ENCODE measurements at places on chromosomes 3 and 15. TPM values are rescaled to one million over a fixed set of nuclear protein-coding genes. Genes with fewer than 3 reads are reported as not detected.
A peak's percentile ranks its signal among the peaks of the same experiment; 100 is the strongest.

DNA sequence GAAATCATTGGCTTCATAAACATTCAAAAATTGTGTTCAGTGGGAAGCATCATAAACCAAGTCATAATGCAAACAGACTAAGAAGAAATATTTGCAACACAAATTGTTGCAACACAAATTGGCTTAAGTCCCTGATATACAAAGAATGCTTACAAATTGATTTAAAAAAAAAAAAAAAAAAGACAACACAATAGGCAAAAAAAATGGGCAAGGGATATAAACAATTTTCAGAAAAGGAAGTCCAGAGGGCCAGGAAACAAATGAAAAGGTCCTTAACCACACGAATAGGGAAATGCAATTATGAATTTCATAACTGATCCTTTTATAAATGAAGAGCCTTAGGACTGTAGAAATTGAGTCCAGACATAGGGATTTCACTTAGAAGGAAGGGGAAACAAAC is 98.9 kb downstream of the LRRK1 start:
- DNase-seq: no peak

- no peak for DNase-seq
Measured at GRCh38 chr15:85312929-85313331, 67.5 kb upstream of the AKAP13 start.

- DNase-seq: peak; percentile 26
Measured at GRCh38 chr3:27345493-27345892, 23.7 kb downstream of the NEK10 start.

- no peak for DNase-seq
Measured at GRCh38 chr3:120033596-120033995, 60.7 kb downstream of the GSK3B start.

DNA sequence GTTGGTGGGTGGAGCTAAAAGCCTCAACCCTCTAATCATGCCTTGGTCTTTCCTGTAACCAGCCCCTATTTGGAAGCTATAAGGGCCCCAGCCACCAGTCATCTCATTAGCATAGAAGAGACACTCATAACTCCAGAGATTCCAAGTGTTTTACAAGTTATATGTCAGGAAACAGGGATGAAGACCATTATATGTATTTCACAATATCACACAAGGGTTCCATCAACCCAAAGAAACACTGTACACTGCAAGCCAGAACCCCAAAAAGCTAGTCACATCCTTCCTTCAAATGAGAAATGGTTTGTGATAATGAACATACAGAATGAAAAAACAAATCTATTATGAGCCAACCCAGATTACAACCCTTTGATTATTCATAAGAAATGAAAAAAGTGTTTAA is 175.7 kb downstream of the PDE8A start:
- no peak for DNase-seq

DNA sequence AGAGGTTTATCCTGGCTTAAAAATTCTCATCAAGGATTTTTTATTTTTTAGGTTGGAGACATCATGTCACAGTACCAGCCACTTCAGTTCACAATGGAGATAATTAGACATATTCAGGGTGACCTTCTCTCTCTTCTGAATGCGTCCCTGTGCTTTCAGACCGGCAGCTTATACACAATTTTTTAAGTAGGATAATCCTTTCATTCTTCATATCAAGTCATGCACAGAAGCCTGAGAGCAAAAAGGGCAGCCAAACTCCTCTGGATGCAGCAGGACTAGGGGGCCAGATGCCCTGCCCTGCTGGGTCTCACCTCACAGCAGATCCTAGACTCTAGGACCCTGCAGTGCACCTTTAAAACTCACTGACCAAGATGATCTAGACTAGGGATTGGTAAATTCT is 210.4 kb downstream of the ERC2 start:
- DNase-seq: no peak

- no peak for DNase-seq
Measured at GRCh38 chr3:121997372-121997771, 24.7 kb downstream of the ILDR1 start.

GRCh38 chr15:43046484-43046883 is 59.4 kb downstream of the UBR1 start:
- DNase-seq: no peak

DNA sequence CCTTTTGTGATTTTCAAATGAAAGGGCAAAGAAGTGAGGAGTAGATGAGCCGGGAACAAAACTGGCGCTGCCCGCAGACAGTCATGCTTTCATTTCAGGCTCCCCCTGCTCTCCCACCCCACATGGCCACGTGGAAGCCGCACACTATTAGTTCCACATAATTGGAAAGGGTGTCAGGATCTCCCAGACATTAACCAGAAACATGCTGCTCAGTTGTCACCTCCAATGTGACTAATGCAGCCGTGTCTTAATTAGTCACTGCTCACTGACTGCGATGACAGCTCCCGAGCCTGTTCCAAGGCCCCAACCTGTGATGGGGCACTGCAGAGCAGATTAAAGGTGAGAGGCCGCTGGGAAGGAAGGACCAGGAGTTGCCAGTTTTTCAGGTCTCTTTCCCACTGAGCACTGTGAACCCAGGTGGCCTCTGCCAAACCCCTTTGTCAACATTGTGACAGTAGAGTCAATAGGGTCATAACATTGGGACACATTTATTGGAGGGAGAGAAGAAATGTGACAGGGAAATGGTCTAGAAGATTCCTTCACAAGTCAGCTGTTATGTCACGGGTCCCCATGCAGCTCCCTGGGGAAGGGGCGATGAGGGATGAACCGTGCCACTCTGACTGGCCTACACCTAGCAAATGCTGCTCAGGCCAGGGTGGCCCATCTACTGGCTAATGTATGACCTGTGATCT is 38.6 kb upstream of the SFMBT1 start:
- DNase-seq: no peak

DNA sequence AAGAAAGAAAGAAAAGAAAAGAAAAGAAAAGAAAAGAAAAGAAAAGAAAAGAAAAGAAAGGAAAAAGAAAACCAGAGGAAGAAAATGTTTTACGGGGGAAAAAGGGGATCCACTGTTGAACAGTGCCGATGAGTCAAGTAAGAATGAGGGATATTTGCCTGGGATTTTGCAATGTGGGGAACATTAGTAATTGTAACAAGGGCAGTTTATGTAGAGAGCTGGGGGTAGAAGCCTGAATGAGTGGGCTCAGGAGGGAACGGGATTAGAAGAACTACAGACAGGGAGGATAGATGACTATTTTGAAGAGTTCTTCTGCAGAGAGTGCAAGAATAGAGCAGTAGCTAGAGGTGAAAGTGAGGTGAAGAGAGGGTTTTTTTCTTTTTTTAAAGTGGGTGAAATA is 28.7 kb downstream of the GATM start:
- DNase-seq: no peak

- DNase-seq: peak; percentile 85
Measured at GRCh38 chr15:70023769-70024491, 73.8 kb downstream of the TLE3 start.

- DNase-seq: no peak
Measured at GRCh38 chr3:14147066-14147435, 22.2 kb downstream of the TMEM43 start.

GRCh38 chr3:165193366-165194254 is 2.6 kb downstream of the SLITRK3 start:
- no peak for DNase-seq

DNA sequence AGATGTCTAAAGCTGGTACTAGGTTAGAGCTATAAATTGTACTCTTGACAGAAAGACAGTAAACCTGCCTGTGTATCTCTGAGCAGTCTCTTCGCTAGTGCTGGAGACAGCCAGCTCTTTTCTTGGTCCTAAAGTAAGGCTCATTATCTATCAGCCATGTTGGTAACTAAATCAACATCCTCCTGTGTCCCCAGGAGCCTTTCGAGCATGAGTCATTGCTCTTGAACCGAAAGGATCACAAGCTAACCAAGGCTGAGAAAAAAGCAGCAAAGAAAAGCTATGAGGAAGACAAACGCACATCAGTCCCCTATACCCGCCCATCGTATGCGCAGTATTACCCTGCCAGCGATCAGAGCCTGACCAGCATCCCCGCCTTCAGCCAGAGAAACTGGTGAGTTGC is 25.0 kb upstream of the TEX264 start:
- no peak for DNase-seq

DNA sequence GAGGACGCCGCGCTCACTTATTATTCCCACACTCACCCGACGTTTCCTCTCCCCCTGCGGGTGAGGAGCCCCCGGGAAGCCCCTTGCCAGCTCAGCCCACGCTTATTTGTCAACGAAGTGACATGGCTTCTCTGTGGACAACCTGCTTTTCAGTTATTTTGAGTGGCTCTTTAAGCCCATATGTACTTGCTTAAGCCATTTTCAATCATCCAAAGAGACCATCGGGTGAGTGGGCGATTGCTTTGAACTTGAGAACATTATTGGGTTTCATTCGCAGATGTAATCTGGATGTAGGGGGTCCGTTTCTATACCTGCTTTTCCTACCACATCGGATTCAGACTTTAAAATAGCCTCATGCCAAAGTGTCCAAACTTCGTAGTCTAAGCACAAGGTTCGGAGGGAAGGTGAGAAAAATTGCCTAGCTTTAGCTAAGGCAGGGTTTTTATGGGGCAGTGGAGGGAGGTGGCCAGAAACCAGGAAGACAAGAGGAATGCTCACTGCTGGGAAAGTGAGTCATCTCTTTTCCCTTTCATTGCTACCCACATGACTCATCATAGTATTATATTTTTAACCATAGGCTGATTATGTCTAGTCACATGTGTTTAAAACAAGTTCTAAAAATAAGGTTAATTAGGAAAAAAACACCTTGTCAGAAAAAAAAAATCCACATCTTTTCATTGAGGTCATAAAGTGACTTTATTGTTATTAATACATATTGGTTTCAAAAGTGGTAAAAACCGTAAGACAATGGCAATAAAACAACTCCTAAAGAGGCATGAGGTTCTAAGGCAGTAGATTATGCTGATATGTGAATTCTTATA is 773.1 kb upstream of the NR2F2 start:
- no peak for DNase-seq

DNA sequence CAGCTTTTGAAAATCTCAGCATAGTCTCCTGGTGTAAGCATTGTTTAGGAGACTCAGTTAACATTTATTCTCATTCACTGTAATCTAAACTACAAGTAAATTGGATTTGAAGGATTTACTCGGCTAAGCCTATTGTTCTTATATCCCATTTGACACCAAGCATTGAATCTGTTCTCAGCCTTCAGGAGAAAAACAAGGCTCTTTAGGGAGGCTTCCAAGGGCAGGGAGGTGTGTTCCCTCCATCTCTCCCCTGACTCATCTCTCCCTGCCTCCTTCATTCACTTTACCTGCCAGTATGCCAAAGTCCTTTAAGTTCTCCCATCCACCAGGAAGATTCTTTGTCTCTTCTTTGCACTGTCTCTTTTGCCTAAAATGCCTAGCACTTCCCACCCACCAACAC is 347.8 kb downstream of the MFSD1 start:
- DNase-seq: no peak

DNA sequence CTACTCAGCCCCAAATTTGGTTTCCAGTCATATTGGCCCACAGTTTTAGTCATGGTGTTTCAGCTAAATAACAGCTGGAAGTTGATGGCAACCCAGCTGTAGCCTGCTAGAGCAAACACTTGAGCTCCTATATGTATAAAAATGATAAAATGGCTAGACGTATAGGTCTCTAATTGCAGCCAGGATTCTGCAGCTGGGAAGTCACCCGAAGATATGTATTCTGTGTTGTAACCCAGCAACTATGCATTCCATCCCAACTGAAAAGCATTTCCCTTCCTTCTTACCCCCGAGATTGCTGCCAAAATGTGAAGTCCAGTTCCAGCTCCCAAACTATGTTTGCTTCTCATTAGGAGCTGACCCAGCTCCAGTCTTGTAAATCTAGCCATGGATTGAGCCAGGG is 408.4 kb downstream of the AGBL1 start:
- no peak for DNase-seq

DNA sequence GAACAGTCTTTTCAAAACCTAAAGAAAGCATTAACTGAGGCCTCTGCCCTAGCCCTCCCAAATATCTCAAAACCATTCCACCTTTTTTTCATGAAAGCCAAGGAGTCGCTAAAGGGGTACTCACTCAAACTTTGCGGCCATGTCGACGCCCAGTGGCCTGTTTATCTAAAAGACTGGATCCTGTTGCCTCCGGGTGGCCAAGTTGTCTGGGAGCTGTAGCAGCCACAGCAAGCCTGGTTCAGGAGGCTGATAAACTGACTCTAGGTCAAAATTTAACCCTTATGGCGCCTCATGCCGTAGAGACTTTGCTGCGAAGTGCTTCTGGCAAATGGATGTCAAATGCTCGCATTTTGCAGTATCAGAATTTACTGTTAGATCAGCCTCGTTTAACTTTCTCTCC is 39.5 kb downstream of the ZBTB11 start:
- DNase-seq: no peak

DNA sequence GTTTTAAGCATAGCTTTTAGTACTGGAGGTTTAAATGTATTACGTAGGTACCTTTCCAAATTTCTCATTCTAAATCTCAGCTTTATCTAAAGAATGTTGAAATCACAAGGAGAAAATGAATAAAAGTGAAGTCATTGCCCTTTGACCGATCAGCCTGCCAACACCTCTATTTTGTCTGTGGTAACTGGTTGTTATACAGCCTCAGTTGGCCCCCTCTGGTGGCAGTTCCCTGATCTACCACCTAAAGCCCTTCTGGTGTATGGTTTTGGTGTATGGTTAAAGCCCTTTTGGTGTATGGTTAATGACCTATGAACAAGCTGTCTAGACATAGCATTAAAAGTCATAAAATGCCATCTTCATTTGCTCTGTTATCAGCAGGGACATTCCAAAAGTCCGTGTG is 378.2 kb upstream of the AZI2 start:
- no peak for DNase-seq

DNA sequence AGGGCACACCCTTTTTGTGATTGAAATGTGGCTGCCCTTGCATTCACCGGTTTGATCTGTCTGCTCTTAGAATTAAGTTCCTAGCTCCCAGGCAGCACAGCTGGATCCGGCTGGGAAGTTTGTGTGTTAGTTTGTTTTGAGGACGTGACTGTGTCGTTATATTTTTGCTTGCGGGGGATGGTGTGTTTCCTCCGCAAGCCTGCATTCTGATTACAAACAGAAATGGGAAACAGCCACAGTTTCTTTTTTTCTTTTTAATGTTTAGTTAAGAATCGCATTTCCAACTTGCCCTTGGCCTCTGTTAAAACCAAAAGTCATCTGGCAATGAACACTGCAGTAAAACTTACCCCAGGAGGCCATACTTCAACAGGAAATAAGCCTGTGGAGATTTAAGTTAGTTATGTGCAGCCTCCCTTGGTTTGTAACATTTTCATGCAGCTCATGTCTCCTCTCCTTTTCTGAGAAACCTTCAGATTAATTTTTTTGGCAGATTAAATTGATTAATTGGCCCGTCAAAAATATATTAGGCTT is 888 bp downstream of the TMOD3 start:
- no peak for DNase-seq

DNA sequence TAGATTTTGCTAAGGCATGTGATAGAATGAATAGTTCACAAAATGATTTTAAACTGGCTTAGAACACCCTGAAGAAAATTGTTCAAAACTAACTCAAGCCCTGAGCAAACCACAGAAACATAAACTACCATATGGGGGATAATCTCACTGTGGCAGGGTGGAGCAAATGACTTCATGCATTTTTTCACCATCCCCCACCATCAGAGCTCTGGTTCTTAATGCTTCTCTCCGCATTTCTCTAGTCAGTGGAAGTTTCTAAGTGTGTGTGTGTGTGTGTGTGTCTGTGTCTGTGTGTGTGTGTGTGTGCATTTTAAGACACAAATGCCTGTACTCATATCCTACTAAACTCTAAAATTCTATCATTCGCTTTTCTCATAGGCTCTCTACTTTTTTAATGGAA is 107.1 kb upstream of the PHLDB2 start:
- no peak for DNase-seq

Gene OSTN
- total RNA-seq: not detected

Gene CLDN16
- 1.7 TPM for total RNA-seq

Gene LRTM1
- not detected for total RNA-seq

Gene RTP4
- total RNA-seq: 5.2 TPM

Gene USP4
- 190 TPM for total RNA-seq

Gene HES1
- total RNA-seq: 25.0 TPM

Gene KIF9
- 27.0 TPM for total RNA-seq

Gene DAG1
- 78.6 TPM for total RNA-seq
